ENCODE measurements at places on chromosomes 3 and 15.

DNA sequence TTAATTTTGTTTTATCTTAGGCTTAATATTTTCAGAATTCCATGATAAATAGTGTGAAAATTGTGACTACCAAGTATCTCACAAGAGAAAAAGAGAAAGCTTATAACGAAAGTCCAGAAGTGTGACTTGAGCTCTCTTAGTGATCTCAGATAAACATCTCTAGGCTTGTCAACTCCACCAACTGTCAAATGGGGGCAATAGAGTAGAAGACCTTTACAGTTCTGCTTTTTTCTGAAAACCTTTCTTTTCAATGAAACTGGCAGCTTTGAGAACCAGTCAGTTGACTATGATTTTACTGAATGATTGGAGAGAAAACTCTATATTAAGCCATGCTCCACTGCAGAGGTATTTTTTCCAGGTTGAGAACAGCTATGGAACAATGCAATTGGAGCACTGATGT, 119.2 kb upstream of the TP63 start:
- no peak for DNase-seq

DNA sequence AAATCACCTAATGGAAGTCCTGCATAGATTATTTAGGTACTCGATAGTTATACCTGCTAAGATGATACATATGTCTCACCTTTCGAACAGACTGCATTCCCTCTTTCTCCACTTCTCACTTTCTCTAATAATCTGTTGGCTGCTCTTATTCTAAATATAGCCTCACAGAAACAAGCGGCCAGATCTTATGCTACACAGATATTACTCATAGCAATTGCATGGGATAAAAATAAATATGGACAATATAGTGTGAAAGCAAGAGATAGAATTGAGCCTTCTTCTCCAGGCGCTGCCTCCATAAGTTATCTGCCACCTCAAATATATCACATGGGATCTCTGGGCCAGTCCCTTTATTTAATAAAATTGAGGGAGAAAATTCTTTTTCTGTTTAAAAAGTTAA, 29.5 kb upstream of the TGFBR2 start:
- DNase-seq, result no peak

GRCh38 chr15:50075319-50075718, 43.7 kb downstream of the ATP8B4 start:
- DNase-seq, result no peak

- DNase-seq, result no peak
These were observed 571.0 kb downstream of the PYDC2 start for GRCh38 chr3:192031941-192032340.

- DNase-seq, result no peak
These were observed 36.5 kb downstream of the ANP32A start for GRCh38 chr15:68784206-68784605.

GRCh38 chr3:149783576-149783975, 8.8 kb downstream of the ANKUB1 start:
- DNase-seq, result no peak

- no peak for DNase-seq
These were observed 520.1 kb downstream of the FGF12 start for GRCh38 chr3:192207239-192207638.

DNA sequence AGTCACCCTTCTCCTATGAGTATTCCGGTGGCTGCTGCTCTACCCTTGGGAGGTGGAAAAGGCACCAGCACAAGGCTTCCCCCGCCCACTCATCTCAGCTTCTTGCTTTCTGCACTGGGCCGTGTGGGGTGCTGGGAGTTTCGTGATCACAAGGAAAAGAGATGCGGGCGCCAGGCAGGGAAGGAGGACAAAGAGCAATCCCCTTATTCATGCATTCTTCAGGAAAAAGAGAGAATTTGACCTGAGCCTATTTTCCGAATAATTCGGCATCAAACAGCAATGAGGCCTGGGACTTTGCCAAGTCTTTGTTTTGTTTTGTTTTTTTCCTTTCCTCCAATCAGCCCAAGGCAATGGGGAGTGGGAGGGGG, 102.2 kb upstream of the LPP start:
- no peak for DNase-seq

DNA sequence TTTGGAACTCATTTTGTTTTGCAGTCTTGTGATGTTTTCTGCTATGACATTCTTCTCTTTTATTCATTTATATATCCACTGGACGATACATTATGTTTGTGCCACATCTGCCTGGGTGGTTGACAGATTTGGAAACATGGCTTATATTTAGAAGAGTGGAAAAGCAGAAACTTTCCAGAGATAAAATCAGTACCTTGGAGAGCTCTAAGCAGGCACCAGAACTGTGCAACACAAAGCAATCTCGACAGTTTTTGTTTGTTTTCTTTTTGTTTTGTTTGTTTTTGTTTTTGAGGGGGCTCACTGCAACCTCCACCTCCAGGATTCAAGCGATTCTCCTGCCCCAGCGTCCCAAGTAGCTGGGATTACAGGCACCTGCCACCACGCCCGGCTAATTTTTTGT, 45.5 kb downstream of the SYN2 start:
- no peak for DNase-seq

GRCh38 chr3:109923431-109923830, 586.1 kb upstream of the DPPA4 start:
- no peak for DNase-seq

- DNase-seq, result no peak
These were observed 25.3 kb downstream of the GABRA5 start for GRCh38 chr15:26892182-26892518.

- DNase-seq, result no peak
These were observed 14.4 kb downstream of the THOC7 start for GRCh38 chr3:63849175-63849574.

DNA sequence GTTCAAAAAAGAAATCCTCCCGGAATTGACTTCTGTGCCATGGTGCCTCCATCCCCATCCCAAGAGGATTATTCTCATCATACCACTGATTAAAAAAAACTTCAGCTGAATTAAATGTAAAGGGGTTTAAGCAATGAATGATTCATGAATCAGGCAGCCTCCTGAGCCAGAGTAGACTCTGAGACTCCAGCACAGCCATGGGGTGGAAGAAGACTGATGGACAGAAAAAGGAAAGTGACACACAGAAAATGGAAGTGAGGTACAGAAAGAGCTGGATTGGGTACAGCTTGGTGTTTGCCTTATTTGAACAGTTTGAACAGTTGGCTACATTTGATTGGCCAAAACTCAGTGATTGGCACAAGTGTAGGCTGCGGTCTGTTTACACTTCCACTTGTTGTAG, 224.8 kb upstream of the ATP10A start:
- no peak for DNase-seq

Measured in caudate nucleus (tissue), 63 donors.